Activated CD8-positive, alpha-beta memory T cell treated with anti-CD3 and anti-CD28 coated beads for 4 hours (primary cell): ENCODE measurements at places on chromosomes 5 and 9.

- DNase-seq = no peak
Observed at GRCh38 chr9:78325343-78325742, 28.4 kb downstream of the PSAT1 start.

- no peak for DNase-seq
Observed at GRCh38 chr5:120134944-120135343, 329.2 kb upstream of the PRR16 start.

DNA sequence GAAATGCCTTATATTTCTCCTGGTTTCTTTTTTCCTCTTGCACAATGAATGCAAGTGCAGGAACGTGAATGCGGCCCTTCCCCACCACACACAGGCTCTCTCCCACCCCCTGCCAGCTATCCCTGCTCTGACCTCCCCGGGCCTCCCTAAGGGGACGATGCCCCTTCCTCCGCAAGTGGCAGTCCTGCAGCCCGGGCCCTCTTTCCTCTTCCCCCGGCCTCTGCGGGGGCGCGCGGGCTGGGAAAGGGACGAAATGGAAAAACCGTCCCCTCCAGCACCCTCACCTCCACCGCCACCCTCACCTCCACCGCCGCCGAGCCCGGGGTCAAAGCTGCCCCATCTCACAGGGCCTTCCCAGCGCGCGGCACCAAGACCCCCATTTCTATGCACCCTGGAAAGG is 44.7 kb downstream of the GAS1 start:
- DNase-seq = no peak

DNA sequence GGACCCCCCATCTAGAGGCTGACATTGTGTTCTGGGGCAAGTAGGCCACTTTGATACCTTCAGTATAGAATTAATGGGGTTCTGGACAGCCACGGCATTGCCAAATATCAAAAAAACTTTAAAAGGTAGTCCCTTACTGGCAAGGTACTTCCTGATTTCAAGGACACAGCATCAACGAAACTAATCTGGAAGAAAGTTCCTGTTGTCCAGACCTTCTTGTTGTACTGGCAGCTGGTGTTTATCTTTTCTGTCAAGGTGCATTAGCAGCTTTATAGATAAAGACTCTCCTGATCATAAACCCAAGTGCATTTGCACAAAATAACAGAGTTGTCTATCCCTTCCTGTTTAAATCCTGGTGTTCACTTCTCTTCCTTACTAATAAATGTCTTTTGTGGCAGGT is 23.7 kb upstream of the GOLGA1 start:
- no peak for DNase-seq

DNA sequence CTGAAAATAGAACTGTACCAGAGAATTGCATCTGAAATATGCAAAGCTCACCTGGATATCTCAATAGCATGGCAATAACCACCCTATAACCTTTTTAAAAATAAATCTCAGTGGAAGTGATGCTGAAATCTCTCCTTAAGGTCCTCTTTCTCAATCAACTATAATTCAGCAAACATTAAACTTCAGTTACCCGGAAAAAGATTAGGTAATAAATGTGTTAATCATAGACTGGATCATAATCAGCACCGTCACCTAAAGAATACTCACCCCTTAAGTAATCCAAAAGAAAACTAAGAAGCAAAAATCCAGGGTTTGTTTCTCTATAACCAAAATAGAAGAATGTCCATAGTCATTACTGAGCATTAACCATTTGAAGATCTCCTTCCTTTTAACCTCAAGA is 44.3 kb upstream of the DENND4C start:
- DNase-seq = no peak

DNA sequence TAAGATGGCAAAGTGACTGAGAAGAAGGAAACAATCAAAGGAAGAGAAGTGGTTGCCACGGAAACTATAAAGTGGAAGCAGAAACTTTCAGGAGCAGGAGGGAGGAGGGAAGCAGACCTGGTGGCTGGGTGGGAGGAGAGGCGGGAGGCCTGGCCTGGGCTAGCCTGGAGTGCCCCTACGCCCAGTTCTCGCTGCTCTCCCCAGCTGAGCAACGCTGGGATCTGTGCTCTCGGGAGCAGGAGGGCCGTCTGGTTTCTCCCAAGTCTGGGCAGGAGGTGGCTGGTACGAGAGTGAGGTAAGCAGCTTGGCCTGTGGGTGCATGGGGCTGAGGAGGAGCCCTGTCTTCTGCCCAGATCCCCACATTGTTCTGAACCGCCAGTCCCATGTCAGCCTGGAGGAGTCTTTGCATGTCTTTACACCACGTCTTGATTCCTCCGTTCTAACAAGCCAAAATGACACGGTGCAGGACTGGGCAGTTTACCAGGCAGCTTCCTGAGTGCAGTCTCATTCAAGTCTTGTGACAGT is 15.0 kb upstream of the DAB2IP start:
- no peak for DNase-seq

GRCh38 chr9:87605676-87606075 is 108.0 kb downstream of the DAPK1 start:
- DNase-seq = no peak

DNA sequence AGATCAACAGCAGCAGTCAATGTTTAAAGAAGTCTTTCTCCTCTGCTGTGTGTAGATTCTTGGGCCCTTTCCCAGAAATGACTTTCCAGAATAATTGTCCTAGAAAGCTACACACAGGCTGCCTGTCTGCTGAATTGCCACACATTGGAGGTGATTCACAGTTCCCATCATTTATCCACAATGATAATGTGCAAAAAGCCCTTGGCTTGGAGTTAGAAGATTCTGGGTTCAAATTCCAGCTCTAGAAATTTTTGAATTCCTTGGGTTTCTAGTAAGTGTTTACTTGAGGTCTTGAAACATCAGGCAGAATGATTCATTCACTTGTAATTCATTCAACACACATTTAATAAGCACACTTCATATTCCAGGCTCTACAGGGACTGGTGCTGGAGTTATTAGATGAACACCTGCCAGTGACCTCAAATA is 28.6 kb upstream of the EPB41L4B start:
- DNase-seq = no peak
